ENCODE measurements at places on chromosomes 5 and 9.

- DNase-seq: peak; percentile 19
Measured at GRCh38 chr9:6355728-6356127, 27.6 kb downstream of the TPD52L3 start.

DNA sequence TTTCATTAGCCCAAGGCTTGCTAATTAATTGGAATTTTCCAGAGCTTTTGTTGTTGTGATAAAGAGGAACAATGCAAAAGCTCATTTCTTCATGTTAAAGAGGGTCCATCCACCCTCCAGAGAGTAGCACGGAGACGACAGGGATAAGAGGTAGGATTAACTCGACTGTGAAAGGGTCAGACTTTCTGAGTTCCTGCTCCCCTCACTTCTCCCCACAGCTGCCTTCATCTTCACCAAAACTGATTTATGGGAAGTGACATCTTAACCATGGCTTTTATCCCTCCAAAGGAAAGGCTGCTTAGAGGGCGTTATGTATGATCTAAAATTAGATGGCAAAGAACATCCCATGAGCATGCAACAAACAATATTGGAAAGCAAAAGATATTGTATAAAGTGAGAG, 135.5 kb downstream of the GLIS3 start:
- DNase-seq: no peak

- no peak for DNase-seq
Measured at GRCh38 chr5:93438124-93438523, 142.9 kb downstream of the NR2F1-AS1 start.

- peak; percentile 15 for DNase-seq
Measured at GRCh38 chr9:97064176-97064575, 25.2 kb upstream of the CTSV start.

- no peak for DNase-seq
Measured at GRCh38 chr5:173197375-173197891, 37.6 kb downstream of the NKX2-5 start.
